ENCODE measurements at places on chromosomes 13 and 19.

- DNase-seq, result no peak
Observed at GRCh38 chr19:2613507-2614295, 88.8 kb downstream of the GNG7 start.

DNA sequence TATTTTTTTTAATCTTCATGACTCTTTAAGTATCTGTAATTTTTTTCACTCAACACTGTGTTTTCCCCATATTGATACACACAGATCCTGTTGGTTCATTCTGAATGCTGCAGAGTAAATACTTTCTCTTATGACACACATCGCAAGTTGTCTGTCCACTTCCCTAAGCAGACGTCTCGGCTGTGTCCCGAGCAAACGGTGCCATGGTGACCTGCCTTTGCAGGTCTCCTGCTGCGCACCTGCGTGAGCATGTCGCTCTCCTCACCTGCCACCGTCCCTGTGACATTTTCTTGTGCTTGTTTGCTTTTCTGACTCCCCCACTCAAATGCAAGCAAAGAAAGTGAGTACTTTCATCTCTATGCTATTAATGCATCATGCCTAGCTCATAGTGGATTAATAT, 57.8 kb downstream of the CCDC70 start:
- no peak for DNase-seq

DNA sequence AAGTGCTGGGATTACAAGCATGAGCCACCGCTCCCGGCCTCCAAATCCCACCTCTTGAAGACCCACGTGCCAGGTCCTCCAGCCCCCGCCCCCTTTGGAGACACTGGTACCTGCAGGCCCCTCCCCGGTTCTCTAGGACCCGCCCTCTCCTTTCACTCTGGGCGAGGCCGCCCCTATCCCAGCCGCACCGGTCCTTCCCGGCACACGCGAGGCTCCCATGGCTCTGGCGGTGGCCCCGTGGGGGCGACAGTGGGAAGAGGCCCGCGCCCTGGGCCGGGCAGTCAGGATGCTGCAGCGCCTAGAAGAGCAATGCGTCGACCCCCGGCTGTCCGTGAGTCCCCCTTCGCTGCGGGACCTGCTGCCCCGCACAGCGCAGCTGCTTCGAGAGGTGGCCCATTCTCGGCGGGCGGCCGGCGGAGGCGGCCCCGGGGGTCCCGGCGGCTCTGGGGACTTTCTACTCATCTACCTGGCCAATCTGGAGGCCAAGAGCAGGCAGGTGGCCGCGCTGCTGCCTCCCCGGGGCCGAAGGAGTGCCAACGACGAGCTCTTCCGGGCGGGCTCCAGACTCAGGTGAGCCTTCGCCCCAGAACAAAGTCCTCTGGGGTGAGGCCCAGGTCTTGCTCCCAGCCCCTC, at the start of gene CBLC:
Gene CBLC (plus strand): TSS at position 176 of the 633 bp plus-strand sequence. CDS start 42 bp downstream, at position 218.
- DNase-seq, result no peak

GRCh38 chr13:106567474-106568298, at the start of gene ARGLU1:
TSS of gene ARGLU1 (minus strand) at chr13:106568137. CDS start at chr13:106567919, 218 bp downstream.
- DNase-seq, result peak; percentile 52

GRCh38 chr13:46630431-46631178, 77.6 kb downstream of the LRCH1 start:
- DNase-seq, result no peak

DNA sequence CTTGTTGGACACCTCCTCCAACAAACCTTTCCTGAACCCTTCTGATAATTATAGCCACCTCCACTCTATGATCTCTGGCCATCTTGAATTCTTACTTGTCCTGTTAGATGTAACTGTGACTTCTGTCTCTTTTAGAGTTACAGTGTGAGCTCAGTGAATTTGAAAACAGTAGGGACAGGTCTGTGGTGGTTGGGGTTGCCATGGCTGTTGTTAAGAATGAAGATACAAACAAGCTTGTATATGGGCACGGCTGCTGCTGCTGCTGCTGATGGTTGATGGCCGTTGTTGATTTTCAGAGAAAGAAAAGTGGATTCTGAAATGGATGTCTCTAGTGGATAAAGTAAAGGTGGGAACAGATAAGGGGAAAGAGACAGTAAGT, 101.5 kb downstream of the STARD13 start:
- DNase-seq, result no peak

DNA sequence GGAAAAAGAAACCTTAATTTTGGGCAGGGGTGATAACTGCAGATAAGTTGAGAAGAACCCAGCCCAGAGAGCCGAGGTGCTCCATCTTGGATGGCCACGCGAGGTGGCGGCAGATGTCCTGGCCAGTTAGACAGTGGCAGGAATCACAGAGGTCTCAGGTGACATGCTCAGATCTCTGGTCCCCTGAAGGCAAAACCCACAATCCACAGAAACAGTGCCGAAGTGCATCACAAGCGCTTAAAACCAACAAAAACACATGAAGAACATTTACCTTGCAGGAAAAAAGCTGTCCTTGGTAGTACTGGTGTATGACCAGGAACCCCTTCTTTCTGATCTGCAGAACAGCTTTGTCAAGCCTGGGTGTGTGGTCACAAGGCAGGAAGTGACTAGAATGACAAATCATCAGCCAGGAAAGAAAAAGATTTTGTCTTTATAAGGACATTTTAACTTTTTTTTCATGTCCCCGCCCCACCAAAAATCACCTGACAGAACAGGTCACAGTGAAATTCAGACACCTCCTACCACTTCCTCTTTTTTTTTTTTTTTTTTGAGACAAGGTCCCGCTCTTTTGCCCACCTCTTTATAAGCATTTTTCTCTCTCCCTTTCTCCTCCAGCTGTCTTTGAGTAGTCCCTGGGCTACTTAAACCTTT, at the start of gene LCP1:
Gene LCP1 (minus strand): TSS at position 338 of the 651 bp plus-strand sequence. CDS start 22,515 bp downstream, outside the sequence.
- no peak for DNase-seq

DNA sequence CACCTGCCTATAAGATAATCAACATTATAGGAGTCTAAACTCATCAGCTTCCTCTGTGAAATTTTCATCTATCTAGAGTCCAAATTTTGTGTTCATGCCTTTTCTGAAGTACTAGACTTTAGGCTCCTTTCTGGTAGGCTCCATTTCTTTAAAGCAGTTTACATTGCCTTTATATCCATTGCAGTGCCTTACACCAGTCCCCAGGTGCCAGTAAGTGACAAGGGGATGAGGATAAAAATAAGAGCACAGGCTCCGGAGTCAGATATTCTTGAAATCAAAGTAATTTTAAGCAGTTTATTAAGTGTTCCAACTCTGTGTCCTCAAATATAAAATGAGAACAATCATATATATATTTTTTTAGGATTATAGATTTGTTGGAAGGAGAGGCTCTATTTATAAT, 10.6 kb upstream of the CYSLTR2 start:
- DNase-seq, result no peak

DNA sequence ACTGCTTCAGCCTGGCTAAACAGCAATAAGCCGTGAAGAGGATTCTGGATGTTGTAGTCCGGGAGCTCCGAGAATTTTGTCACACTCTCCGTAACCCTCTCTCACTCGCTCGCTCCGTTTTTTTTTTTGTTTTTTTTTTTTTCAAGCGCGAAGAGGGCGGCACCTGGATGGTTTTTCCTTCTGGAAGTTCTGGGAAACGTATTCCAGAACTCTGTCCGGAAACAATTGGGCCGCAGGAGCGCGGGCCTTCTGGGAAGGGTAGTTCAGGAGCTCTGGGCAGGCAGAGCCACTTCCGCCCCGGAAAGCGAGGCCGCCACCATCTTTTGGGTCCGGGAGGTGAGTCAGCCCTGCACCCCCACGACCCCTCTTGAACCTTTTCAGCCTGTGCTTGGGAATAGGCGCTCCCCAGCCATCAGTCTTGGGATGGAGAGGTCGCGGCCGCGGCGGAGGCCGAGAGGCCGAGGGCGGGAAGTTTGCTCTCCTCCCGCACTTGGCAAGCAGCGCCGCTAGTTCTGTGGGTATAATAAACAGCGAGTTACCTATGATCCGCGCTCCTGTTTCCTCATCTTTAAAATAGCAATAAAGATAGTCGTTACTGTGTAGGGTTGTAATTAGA, at the start of gene ZNF227:
Gene ZNF227 (plus strand): TSS at position 283 of the 616 bp plus-strand sequence. CDS start 5,261 bp downstream, outside the sequence.
- peak; percentile 89 for DNase-seq

- DNase-seq, result no peak
Observed at GRCh38 chr13:35530581-35530980, 54.1 kb upstream of the MAB21L1 start.

DNA sequence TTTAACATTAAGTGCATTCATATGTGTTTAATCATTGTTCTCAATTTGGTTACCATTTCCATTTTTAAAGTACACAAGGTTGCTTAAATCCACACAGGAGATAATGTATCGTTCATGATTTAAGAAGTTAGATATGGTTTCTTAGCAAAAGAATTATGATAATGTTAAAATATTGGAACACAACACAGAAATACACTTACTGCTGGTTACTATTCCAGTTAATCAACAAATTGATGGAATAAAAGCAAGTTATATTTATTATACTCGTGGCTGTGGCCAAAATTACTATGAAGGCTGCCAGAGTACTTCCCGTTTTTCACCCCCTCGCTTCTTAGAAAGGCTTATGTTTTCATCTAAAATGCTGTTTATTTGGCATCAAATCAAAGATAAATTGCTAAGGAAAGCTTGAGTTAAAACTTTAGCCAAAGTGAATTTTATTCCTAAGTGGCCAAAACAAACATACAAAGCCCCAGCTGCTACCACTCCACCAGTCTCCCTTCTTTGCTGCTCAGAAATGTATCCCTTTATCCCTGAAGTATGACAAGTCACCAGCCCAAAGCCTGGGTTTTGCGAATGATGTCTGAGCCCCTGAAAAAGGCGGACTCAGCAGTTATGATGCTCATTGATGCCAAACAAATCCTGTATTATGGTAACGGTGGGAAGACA, 27.7 kb downstream of the LCP1 start:
- no peak for DNase-seq

- no peak for DNase-seq
Observed at GRCh38 chr19:1862424-1863327, 703 bp downstream of the KLF16 start.

DNA sequence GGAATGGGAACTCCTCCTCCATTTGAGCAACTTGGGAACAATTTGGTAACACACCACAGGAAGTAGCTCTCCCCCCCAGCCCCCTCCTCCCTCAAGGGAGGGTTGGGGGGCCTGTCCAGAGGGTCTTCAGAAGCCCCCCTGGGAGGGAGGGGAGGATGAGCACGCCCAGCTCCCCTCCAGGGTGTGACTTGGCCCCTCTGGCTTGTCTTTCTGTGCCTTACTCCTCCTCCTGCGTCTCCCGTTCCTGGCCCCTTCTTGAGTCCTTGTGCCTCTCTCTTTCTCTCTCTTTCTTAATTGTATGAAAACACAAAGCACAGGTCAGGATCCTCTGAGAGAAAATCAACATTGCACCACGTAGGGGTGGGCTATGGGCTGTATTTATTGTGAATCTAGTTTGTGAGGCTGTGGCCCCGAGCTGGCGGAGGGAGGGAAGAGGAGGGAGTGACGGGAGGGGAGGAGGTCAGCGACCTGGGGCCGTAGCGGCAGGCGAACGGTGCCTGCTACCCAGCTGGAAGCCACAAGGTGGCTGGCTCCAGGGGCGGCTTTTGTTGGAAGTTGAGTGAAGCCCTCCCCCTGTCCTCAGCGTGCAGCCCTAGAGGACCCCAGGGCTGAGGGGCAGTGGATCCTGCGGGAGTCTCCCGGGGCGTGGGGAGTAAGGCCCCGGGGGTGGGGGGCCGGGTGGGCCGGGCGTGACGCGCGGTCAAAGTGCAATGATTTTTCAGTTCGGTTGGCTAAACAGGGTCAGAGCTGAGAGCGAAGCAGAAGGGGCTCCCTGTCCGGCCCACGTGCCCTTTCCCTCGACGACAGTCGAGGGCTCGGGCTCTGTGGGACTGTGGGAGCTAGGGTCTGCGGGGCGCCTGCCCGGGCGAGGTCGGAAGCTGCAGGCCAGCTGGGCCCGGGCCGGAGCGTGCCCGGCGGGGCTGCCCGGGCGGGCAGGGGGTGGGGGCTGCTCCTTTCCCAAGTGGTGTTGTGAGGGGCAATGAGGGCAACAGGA, 6.4 kb downstream of the LYL1 start:
- DNase-seq, result no peak
